ENCODE measurements at places on chromosomes 5 and 9. TPM values are rescaled to one million over a fixed set of nuclear protein-coding genes. Genes with fewer than 3 reads are reported as not detected.
A peak's percentile ranks its signal among the peaks of the same experiment; 100 is the strongest.

GRCh38 chr9:76419782-76420380, 25.7 kb upstream of the RFK start:
- DNase-seq: no peak

GRCh38 chr9:120689860-120690259, 24.4 kb downstream of the MEGF9 start:
- no peak for DNase-seq

The NR2F1-AS1 gene
- polyA plus RNA-seq: 59.3 TPM

GRCh38 chr9:3237121-3237520, 288.7 kb downstream of the RFX3 start:
- no peak for DNase-seq

- peak; percentile 58 for DNase-seq
Measured at GRCh38 chr9:127574072-127574993, 37.7 kb upstream of the STXBP1 start.

The STKLD1 gene
- 3.8 TPM for polyA plus RNA-seq

The GPR21 gene
- polyA plus RNA-seq: not detected

DNA sequence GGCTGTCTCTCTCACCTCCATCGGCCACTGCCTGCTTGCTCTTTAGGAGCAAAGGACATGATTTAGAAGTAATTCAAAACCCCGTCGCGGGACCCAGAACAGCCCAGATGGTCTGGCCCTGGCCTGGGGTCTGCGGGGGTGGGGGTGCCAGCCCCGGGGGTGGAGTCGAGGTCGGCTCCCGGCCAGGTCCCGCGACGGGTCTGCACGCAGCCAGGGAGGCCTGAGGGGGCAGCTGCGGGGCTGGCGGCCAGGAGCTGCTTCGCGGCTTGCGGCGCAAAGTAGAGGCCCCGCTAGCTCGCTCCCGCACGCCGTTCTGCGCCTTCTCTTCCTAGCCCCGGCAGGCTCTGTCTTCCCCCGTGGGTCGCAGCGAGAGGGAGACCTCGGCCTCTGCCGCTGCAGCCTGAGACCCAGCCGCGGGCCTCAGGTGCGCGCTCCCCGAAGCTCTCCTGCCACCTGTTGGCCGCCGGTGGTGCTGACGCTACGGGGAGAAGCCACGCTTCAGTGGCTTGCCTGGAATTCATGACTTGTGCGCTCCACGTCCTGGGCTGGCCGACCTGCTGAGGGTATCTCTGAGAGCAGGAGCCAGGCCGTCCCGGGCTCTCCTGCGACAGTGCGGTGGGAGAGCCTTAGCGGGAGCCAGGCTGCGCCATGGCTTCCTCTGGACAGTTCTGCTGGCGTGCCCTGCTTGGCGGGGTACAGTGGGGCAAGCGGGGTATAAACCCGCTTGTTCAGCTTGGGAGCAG, 157.2 kb upstream of the PITX1 start:
- peak; percentile 60 for DNase-seq

GRCh38 chr5:169695919-169696490, 58.9 kb downstream of the DOCK2 start:
- DNase-seq: no peak

DNA sequence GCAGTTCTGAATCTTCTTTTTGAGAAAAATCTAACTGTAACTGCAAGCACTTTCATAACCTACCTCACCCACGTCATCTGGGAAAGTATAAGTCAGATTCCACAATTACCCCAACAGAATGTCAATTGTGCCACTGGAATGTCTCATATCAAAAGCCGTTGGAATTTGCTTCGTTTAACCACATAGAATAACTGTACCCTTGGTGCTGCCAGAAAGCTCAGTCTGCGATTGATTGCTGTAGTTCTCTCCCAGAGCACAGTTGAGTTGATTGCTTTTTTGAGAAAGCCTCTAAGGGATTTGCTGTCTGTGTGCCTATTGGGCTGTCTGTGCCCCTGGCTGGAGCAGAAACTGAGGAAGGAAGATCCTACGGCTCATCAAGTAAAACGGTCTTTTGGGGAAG, 583.6 kb downstream of the TMEM38B start:
- no peak for DNase-seq

- no peak for DNase-seq
Measured at GRCh38 chr9:135937521-135938489, 23.4 kb downstream of the UBAC1 start.

GRCh38 chr9:113341712-113342410, 1.8 kb upstream of the WDR31 start:
- no peak for DNase-seq

The SLC45A2 gene
- polyA plus RNA-seq: 0.17 TPM

DNA sequence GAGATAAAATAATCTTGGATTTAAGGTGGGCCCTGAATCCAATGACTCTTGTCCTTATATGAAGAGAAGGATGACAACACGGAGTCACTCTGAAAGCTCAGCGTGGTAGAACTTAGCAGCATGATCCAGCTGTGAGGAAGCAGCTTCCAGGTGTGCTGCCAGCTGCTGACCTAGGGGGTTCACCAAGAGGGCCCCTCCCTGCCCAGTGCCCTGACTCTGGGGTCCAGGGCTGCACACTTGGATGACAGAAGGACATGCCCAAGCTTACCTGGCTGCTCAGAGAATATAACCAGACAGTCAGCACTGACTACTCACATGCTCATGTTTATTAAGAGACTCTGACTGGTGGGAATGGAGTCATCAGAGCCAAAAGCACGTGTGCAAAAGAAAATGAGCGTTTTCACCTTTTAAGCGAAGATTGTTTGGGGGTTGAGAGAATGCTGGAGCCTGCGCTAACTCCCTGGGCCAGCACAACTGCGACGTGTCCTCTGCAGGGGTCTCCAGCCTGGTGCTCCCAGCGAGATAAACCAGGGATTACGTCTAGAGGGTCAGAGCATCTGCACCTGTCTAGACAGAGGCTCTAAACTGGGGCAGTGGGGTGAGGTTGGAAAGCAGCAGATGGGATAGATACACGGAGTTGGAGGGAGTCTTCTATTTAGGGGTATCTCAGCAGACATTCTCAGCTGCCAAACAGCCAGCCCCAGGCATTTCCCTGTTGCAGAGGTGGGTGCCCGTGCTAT, 41.3 kb downstream of the ROPN1L start:
- DNase-seq: no peak

GRCh38 chr5:55897206-55897894, 46.2 kb downstream of the IL31RA start:
- DNase-seq: no peak

The ANKRD34B gene
- not detected for polyA plus RNA-seq

DNA sequence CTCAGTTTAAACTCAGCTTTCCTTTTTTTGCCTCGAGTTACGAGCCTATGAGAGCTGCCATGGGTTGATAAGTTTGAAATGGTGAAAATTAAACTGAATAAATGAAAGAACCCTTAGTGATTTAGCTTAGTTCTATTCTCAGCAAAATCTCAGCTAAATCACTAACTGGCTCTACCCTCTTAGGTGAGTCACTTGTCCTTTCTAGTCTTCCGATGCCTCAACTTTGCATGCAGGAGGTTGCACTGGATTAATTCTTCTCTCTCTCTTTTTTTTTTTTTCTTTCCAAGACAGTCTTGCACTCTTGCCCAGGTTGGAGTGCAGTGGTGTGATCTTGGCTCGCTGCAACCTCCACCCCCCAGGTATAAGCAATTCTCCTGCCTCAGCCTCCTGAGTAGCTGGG, 83.9 kb downstream of the PAPPA start:
- no peak for DNase-seq

The TTLL11 gene
- polyA plus RNA-seq: 10.0 TPM

- DNase-seq: no peak
Measured at GRCh38 chr9:103731541-103731940, 362.6 kb upstream of the SMC2 start.

The MAMDC4 gene
- 4.5 TPM for polyA plus RNA-seq

The TBC1D9B gene
- polyA plus RNA-seq: 96.5 TPM

The NUTM2G gene
- 0.63 TPM for polyA plus RNA-seq

The TRIM7 gene
- polyA plus RNA-seq: 1.00 TPM

- DNase-seq: no peak
Measured at GRCh38 chr9:20518737-20519136, 103.6 kb downstream of the MLLT3 start.

The INVS gene
- polyA plus RNA-seq: 29.7 TPM

The FUT7 gene
- polyA plus RNA-seq: not detected

- DNase-seq: no peak
Measured at GRCh38 chr5:3317051-3317795, 278.4 kb upstream of the IRX1 start.

The ZNF454 gene
- 9.4 TPM for polyA plus RNA-seq

- no peak for DNase-seq
Measured at GRCh38 chr5:134451936-134452505, 40.3 kb upstream of the CDKN2AIPNL start.

GRCh38 chr5:173745123-173745522, 128.7 kb upstream of the BOD1 start:
- DNase-seq: no peak

The FCHO2 gene
- 29.4 TPM for polyA plus RNA-seq

The SHLD3 gene
- 4.9 TPM for polyA plus RNA-seq

DNA sequence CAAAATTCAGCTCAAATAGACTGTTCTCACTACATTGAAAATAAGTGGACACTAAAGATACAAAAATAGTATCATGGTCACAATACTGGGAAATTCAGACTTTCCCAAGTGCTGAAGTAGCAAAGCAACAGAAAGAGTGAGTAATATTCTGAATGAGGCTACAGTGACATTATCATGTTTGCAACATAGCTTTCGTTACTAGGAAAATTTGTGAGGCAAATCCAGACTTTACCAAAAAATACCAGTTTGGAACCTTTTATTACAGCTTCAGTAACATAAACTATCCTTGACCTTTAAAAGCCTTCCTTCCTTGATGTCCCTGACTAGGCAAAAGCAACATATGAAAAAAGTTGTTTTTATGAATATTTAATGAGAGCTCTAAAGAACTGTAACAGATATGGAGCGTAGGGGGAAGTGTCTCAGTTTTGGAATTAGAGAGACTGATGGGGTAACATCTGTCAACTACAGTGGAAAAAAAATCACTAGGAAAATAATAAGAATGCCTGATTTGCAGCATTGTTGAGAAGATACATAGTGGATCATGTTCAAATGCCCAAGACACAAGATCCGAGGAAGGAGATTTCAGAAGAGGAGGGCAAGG, 312.9 kb downstream of the ADGRV1 start:
- DNase-seq: peak; percentile 47

GRCh38 chr5:83988293-83988685, 267.6 kb upstream of the HAPLN1 start:
- no peak for DNase-seq

The OLFM1 gene
- polyA plus RNA-seq: 16.1 TPM

The AQP3 gene
- polyA plus RNA-seq: 20.8 TPM

GRCh38 chr9:7081065-7081600, 323.4 kb downstream of the KDM4C start:
- DNase-seq: no peak

GRCh38 chr5:114296191-114296590, 65.7 kb upstream of the KCNN2 start:
- DNase-seq: no peak

The PCDH12 gene
- 35.7 TPM for polyA plus RNA-seq
